Sigmoid colon (tissue), 7 donors: ENCODE measurements at places on chromosomes 12 and 14. TPM values are rescaled to one million over a fixed set of nuclear protein-coding genes. Genes with fewer than 3 reads are reported as not detected.

DNA sequence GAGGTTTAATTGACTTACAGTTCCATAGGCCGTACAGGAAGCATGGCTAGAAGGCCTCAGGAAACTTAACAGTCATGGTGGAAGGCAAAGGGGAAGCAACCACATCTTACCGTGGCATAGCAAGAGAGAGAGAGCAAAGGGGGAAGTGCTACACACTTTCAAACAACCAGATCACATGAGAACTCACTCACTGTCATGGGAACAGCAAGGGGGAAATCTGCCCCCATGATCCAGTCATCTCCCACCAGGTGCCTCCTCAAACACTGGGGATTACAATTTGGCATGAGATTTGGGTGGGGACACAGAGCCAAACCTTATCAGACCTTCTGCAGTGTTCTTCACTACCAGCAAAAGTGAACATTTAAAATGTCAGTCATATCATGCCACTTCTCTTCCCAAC lies 58.9 kb downstream of the USP15 start:
- DNase-seq: no peak

- no peak for DNase-seq
These were observed 17.5 kb downstream of the ANAPC5 start for GRCh38 chr12:121334513-121335343.

DNA sequence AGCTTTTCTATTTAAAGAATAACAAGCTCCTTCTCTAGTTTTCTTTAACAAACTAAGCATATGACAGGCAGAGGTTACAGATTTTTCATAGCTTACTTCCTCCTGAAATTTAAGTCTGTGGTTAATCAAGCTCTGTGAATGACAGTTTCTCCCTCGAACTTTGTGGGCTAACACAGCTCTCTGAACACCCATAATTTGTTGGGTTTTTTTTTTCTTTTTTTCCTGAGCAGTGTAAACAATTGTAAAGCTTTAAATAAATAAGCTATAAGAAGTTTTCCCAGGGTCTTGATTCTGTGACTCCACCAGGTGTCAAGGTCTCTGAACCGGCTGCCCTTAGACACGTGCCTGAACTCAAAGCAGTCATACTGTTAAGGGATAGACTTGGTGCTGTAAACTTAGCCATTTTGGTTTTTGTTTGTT lies 128.1 kb upstream of the AMIGO2 start:
- DNase-seq: no peak

The NKX2-8 gene
- not detected for total RNA-seq

GRCh38 chr12:19450362-19450761 lies 11.1 kb downstream of the AEBP2 start:
- no peak for DNase-seq

DNA sequence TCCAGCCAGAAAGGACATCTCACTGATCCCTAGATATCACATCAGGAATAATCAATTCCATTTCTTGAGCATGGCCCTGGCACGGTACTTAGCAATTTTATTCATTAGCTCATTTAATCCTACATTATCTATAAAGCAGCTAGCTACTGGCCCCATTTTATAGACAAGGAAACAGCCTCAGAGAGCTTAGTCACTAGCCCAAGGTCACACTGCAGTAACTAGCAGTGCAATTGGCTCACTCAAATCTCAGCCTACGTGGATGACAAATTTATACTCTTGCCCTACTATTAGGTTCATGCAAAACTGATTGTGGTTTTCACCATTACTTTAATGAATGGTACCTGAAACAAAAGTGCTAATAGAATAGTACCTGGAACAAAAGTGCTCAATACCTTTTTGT lies 41.7 kb downstream of the NUAK1 start:
- DNase-seq: no peak

GRCh38 chr14:65745396-65746190 lies 333.1 kb downstream of the FUT8 start:
- no peak for DNase-seq

DNA sequence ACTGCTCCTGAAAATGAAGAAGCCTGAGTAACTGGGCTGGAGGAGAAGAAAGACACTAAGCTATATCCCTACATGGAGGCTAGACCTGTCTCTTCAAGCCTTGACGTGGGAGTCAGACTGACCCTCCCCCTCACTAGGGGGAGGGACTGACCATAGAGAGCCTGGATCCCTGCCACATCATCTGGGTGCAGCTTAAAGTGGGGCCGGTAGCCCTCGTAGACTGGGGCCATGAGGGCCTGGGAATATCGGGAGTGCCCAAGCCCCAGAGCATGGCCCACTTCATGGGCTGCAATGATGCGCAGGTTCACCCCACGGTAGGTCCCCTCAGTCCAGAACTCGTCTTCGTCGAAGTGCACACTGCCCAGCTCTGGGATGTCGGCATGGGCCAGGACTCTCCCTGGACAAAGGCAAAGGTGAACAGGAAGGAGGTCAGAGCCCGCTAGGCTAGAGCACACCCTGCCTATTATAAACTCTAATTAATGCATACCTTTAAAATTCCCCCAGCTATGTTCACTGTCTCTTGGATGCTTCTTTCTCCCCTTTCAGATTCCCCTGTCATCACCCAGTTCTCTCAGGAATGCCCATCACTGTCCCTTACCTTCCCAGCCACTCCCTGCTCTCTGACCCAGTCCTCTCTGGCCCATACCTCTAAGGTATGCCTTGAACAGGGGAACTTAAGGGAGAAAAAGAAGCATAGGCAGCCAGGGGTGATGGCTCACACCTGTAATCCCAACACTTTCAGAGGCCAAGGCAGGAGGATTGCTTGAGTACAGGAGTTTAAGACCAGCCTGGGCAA lies 3.2 kb downstream of the MMP19 start:
- no peak for DNase-seq

DNA sequence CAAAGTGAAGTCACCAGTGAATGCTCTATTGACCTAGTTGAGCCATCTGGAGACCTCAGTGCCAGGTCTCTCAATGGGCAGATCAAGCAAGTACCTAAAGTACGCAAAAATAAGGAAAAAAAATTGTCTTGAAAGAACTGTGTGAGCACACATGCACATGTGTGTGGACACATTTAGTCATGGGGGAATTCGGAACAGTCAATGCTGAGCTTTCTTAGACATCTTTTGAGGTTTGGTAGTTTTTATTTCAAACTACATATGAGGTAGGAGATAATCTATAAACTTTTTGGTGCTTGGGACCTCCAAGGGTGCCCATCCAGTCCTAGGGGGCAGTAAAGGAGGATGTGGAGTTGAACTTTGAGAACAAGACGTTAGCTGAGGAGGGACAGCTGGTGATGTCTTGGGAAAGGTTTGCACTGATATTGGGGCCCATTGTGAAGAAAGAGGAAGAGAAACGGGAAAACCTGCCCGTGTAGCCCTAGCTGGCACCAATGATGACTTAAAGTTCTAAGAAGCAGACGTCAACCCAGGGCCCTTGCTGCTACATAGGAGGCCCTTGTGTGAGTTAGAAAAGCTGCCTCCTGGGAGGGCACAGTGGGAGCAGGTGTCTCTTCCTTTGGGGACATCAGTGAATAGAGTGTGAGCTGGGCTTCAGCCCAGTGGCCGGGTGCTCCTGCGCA lies 124.4 kb downstream of the NT5DC3 start:
- DNase-seq: no peak

GRCh38 chr14:92645841-92646478 lies 102.5 kb downstream of the LGMN start:
- no peak for DNase-seq

DNA sequence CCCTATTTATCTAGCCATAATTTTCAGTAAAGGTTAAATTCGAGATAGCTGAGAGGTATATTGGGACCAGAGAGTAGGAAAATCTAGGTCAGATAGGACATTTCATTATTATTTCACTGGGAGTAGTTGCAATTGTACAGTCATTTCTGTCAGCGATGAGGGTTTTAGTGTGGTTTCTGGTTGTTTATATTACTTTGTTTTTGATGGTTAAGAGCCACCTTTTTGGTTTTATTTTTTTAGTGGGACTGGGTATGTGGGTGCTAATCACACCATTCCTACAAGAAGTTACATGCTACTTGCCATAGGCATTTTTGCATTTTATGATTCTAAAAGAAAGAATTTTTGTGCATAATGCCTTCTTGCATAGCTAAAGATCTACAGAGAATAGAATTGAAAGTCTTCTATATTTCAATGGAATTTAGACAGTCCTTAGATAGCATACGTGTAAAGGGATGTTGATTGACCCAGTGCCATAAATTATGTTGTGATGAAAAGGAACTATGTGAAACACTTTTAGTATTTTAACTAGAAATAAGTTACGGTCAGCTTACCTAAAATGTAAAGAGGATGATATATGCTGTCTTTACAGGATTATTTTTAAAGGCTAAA lies 85.2 kb downstream of the KTN1 start:
- no peak for DNase-seq

The ACSM4 gene
- total RNA-seq: not detected

DNA sequence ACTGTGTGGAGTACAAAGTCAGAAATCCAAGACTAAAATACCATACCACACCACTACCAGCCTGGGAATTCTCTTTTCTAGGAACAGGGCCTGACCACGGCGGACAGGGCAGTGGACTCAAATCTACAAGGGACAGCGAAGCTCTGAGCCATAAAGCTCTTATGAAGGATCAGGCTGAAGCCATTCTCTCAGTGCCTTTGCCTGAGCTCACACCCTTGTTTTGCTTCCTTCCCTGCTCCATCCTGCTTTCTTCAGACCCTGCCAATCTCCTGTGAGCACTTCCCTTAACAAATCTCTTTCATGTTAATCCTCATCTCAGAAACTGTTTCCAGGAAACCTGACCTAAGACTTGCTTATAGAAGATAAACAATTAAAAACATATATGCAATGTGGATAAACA lies 398.5 kb downstream of the MDGA2 start:
- DNase-seq: no peak

DNA sequence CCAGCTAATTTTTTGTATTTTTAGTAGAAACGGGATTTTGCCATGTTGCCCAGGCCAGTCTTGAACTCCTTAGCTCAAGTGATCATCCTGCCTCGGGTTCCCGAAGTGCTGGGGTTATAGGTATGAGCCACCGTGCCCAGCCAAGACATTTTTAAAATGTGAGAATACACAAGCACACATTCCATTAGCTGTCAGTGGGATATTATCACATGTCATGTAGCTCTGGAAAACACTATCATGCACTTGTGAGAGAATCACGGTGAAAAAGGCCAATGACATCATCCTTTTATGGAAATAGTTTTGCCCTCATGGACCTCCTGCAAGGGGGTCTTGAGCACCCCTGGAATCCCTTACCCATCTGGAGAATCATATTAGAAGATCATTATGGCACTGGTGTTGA lies 28.3 kb downstream of the ERC1 start:
- no peak for DNase-seq

The GPRC5D gene
- not detected for total RNA-seq

DNA sequence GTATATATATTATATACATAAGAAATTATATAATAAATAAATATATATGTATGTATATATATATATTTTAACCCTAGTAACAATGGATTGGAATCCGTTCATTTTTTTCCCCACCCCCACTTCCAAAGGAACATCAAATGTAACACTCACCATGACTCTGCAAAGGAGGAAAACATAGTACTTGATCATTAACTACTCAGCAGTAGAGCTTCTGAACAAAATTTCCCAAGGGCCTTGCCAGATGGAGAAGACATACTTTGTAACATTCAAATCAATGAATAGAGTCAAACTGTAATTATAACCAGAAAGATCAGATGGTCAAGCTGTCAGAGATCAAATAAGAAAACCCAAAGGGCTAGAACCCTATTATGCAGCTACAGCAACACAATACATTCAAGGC lies 126.0 kb upstream of the CNTN1 start:
- no peak for DNase-seq

- DNase-seq: no peak
These were observed 2.4 kb downstream of the KRT76 start for GRCh38 chr12:52774629-52775250.

GRCh38 chr12:95474660-95474958 lies 657 bp downstream of the METAP2 start:
- no peak for DNase-seq

The B3GNT4 gene
- not detected for total RNA-seq

The VASH1 gene
- total RNA-seq: 3.0 TPM

DNA sequence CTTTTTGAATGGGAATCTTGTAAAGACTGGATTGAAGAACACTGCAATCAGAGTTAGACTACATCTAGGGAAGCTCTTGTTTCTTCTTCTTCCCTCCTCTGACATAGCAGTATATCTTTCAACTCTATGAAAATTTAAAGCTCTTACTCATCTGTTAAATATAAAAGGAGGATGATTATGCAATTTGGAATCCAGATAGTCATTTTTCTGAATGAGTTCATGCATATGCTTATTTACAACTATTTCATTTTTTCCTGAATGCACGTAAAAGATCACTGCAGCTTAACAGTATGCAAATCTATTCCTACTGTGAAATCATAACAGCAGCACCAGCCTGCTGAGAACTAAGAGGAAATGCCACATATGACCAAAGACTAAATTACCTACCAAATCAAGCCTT lies 133.5 kb upstream of the TMCC3 start:
- no peak for DNase-seq

The KRT71 gene
- total RNA-seq: not detected

DNA sequence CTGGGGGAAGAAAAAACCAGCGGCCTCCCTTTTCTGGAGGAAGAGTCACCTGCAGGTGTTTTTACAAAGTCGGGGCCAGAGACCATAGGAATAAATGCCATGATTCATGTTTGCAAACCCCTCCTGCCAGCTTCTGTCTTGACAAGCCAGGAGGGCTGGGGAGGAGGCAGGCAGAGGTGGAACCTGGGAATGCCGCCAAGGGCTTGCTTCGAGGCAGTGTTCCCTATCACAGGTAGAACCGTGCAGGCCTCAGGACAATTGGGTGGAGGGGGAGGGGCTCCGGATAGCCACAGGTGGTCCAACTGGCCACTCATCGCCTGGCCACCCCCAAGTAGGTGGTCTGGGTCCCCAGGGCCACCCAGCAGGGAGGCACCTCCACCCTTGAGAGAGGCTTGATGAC lies 14.2 kb upstream of the DLK1 start:
- DNase-seq: no peak

The WSCD2 gene
- 2.6 TPM for total RNA-seq
